ENCODE measurements at places on chromosomes 2 and 18.

DNA sequence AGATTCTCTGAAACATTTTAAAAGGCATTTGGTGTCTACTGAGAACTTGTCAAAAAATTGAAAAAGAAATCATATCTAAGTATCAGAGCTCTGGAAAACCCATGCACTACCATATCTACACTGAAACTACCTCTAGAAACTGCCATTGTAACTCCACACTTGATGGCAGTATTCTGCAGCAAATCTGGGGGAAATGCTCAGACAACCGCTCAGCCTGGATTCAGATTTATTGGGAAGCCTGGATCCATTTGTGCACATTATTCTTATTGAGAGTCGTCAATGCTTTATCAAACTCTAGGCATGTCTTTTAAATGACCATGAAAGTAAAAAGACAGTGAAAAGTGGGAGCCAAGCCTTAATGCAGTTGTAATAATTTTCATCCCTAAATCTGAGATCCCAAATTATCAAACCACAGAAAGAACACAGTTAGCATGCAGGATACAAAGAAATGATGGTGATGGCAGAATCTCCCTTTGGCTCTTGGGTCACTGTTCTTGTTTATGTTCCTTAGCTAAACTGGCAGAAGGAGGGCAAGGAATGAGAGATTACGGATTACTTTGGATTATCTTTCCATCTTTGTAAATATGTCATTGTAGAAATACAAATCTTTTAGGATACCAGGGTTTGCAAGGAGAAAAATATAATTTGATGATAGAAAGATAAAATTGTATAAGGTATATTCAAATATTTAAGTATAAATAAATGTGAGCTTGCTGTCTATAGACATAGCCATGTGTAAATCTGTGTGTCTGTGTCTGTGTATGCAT is 512.1 kb upstream of the SYT4 start:
- DNase-seq = no peak

DNA sequence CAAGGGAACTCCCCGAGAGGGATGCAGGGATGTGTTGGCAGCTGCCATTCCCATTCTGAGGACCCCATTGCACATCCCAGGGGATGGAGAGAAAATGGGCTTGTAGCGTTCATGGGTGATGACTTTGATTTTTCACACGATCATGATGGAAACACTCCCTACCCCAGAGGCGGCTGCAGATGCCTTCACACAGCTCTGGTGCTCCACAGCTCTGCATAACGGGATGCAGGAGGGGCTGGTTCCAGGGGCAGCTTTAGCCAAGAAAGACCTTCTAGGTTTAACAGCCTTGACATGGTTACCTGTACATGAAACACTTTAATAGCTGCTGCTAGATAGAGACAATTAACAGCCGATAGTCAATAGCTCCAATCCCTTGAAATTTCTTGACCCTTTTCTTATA is 88.7 kb downstream of the TPO start:
- DNase-seq = no peak

GRCh38 chr18:55076643-55077218 is 117.5 kb upstream of the CCDC68 start:
- no peak for DNase-seq

DNA sequence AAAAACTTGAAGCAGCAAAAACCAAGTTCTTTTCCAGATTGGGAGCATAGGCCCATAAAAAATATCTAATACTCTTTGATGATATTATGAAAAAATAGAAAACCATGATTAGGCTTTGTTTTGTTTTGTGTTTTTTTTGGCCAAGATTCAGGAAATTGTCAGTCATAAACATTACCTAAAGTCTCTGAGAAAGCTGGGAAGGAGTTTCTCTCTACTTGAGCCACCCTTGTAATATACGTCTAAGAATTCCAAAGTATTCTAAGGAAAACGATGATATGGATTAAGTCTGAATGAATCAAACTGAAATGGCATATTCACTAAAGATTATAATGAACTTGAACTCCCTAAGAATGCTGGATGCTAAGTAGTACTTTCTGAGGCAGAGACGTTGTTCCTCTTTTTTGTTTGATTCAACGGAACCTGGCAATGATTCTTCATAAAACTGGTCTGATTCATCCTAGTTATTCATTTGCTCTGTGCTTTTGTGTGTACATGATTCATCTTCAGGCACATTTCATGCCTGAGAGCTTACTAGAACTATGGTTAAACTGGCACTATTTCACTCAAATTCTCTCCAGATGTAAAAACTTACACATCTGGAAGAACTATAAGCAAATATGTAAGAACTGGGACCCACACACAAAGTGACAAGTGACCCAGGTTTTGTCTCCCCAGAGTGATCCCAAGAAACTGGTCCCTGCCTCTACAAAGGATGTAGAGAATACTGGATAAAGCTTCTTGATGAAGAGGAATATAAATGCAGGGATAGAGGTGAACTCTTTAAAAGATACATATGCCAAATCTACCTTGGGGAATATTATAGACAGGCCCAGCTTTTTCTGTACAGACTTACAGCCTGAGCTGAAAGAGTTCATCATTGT is 159.7 kb downstream of the DOCK10 start:
- DNase-seq = no peak

GRCh38 chr2:138155304-138155703 is 191.0 kb downstream of the HNMT start:
- DNase-seq = no peak

DNA sequence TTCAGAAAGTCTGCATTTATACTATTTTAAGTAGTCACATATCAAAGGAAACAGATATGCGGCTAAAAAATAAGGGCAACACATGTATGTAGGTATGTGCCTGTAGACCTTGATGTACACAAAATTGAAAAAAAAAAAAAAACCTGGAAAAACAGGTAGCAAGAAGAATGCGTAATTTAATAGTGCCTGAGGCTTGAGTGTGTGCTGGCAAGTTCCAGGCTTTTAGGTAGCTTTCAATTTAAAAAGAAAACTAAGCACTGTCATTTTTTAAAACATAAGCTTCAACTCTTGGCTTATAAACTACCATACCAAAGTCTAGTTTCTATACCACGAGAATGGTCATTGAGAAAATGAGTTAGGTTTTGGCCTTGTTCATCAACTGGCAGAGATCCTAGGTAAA is 72.3 kb downstream of the OTX1 start:
- DNase-seq = no peak

GRCh38 chr2:17607379-17607778 is 66.9 kb downstream of the VSNL1 start:
- no peak for DNase-seq

DNA sequence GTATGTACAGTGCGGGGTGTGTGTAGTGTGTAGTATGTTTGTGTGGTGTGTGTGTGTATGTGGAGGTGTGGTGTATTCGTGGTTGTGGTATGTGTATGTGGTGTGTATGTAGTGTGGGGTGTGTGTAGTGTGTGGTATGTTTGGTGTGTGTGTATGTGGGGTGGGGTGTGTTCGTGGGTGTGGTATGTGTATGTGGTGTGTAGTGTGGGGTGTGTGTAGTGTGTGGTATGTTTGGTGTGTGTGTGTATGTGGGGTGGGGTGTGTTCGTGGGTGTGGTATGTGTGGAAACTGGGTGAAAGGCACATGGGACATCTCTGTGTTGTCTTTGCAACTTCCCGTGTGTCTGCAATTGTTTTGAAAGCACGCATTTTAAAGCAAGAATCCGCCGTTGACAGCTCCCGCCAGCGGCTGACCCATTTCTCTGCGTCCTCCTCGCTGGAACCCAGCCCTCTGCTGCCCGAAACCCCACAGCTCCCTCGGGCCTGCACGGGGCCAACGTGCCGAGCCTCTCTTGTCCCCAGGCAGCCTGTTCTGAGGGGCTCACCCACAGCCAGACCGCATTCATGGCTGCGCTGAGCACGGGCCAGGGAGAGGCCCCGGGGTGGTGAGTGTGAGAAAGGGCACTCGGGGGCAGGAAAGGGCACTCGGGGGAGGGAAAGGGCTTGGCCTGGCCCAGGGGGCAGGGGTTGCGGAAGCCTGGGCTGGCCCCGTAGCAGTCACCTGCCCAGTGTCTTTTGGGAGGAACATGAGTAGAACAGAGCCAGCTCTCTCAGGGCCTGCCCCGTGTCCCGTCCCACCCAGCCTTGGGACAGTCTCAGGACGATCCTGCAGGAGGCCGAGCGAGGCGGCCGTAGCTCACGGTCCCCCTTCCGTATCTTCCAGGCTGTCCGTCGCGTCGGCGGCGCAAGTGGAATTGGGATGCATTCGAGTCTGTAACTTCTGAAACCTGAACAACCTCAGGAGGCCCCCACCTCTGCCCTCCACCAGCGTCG is 61.4 kb downstream of the TWIST2 start:
- peak; percentile 41 for DNase-seq

- DNase-seq = no peak
These were observed 217.2 kb downstream of the TMEM163 start for GRCh38 chr2:134501476-134502091.

- DNase-seq = no peak
These were observed 198.0 kb upstream of the SIX3 start for GRCh38 chr2:44743473-44743872.

DNA sequence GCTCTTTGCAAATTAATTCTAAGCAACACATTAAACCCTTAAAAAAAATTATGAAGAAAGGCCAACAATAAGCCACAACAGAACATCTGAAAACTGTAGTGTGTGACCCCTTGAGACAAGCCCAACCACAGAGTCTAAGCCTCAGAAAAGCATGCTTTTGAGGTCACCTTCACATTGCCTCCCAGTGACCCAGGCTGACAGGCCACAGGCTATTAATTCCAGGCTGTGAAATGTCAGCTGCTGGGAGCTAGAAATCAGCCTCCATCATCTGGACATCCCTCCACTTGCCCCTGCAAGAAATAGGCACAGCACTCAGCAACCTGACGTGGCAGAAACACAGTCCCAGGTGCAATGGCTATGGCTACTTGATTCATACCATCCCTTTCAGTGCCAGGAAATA is 179.4 kb upstream of the ZFP36L2 start:
- DNase-seq = no peak

- no peak for DNase-seq
These were observed 35.4 kb downstream of the PROC start for GRCh38 chr2:127453392-127454171.

- DNase-seq = no peak
These were observed 20.4 kb upstream of the CCL20 start for GRCh38 chr2:227793148-227793712.

DNA sequence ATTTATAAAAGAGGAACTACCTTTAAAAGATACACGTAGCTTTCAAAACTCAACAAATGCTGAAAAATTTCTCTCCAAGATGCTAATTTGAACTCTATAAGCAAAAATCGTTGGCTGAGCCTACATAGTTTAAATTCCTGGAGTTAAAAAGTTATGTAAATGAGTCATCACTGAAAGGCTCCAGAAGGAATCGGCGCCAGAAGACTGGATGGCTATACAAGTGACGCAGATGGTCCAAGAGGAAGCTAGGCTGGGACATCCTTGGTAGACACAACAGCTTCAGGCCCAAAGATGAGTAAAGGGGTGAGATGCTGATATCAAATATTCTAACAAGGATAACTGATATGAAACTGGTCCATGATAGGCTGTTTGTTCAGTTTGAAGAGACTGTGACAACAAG is 22.8 kb upstream of the DNAH6 start:
- no peak for DNase-seq

DNA sequence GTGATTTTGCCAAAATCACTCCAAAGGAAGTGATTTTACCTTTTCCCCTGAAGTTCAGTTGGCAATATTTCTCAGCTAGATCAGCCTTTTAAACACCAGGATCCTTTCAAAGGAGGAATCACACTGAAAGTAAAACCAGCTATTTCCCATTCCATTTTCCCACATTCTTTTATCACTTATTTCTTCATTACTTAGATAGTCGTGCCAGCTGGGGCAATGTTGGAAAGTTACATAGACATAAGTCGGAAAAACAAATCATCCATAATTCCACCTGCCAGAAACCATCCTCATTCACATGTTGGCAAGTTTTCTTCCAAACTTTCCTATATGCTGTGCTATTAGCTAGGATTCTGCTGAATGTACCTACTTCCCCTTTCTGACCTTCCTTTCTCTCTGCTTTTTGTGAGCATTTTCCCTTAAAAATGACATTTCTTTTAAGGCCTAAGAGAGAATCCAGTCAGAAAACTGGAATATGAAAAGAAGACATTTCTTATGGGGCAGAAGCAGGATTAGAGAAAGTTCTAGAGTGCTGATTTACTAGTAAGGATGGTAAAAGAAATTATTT is 170.0 kb upstream of the STK17B start:
- DNase-seq = no peak

DNA sequence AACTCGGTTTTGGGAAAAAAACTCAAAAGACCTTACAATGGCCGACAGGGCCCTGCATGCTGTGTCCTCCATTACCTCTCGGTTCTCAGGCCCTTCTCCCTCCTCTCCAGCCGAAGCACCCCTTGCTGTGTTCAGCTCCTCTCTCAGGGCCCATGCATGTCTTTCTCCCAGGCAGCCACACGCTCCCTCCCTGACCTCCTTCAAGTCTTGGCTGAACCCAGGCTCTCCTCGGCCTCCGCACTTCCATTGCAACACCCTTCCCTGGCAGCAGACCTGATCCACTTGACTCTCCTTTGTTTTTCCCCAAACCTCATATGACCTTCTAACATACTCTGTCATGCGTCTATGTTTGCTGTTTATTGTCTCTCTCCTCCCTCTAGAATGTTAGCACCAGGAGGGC is 114.0 kb downstream of the CYP26B1 start:
- DNase-seq = no peak

DNA sequence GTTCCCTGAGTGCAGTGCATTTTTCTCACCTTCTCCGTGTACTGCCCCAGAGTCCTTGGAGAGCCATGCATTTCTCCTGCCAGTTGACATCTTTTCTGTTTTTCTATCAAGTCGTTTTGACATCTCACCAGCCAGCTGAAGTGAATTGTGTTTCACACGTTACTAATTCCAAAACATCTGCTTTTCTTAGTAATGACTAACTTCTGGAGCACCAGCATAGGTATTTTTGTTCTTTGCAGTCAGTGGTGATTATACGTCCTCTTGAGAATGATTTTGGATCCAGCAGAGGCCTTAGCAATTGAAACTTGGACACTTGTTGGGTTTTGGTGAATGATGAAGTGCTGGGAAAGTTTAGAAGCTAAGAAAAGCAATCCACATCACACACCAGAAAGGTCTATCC is 112.5 kb downstream of the PIK3C3 start:
- DNase-seq = no peak

GRCh38 chr18:31965316-31965970 is 22.5 kb upstream of the TRAPPC8 start:
- DNase-seq = no peak

DNA sequence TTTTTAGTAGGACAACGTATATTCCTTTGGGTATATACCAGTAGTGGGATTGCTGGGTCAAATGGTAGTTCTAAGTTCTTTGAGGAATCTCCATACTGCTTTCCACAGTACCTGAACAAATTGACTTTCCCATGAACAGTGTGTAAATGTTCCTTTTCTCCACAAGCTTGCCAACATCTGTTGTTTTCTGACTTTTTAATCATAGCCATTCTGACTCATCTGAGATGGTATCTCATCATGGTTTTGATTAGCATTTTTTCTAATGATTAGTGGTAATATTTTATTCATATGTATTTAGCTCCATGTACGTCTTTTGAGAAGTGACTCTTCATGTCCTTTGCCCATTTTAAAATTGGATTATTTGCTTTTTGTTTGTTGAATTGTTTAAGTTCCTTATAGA is 58.4 kb upstream of the CERS6 start:
- no peak for DNase-seq

GRCh38 chr18:8974279-8974678 is 128.2 kb upstream of the NDUFV2 start:
- DNase-seq = no peak

Data from right forelimb (tissue), 1 donor.